ENCODE measurements at places on chromosomes 5 and 9.

DNA sequence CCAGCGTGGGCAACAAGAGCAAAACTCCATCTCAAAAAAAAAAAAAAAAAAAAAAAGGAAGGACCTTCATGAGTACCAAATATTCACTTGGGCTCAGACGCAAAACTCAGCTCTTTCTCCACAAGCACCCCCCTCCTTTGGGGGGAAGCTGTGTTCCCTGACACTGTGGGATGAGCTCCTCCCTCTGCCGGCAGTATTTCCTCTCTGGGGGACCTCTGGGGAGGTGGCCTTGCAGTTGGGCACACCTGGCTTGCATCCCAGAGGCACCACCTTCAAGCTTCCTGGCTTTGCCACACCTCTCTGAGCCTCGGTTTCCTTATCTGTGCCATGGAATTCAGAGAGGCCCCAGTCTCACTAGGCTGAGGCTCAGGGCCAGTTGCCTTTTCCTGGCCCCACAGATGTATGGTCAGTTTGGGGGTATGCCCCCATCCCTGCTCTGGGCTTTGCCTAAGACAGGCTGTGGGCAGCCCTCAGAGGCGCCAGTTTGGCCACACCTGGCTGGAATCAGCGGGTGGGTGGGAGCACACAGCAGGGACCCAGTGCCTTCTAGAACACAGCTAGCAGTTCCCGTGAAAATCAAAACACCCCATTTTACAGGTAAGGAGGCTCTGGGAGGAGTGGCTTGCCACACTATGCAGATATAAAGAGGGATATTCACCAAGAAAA lies 157.5 kb upstream of the IER5L start:
- DNase-seq: no peak

- DNase-seq: peak; percentile 40
These were observed 657.6 kb upstream of the RIOK2 start for GRCh38 chr5:97840643-97841042.

DNA sequence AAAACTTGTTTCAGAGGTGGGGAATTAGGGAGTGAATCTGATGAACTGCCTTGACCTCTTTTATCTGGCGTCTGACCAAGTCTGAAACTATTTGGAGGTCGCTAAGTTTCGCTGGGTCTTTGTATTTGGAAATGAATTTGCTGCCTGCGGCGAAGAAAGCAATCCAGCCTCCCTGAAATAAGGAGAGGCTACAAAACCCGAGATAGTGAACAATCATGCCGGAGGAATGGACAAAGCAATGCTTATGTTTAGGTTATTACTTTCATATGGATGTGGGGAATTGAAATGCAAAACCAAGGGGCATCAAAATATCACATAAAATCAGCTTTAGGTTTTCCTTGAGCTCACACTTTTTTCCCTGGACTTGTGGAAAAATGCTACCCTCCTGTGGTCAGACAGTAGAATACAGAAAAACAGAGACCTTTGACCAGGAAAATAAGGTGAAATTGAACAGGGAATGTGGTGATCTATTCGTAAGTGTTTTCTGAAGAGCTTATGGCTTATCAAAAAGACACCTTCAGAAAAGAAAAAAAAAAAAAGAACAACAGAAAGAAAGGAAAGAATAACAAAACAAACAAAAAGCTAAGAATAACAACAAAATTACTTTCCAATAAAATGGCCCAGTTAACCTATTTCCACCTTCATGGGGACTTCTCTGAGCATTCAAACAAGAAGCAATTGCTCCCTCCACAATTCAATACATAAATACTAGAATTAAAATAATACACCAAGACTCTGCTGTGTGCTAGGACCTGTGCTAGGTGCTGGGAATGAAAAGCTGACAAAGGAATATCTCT lies 68.6 kb upstream of the DPYSL3 start:
- DNase-seq: peak; percentile 39

DNA sequence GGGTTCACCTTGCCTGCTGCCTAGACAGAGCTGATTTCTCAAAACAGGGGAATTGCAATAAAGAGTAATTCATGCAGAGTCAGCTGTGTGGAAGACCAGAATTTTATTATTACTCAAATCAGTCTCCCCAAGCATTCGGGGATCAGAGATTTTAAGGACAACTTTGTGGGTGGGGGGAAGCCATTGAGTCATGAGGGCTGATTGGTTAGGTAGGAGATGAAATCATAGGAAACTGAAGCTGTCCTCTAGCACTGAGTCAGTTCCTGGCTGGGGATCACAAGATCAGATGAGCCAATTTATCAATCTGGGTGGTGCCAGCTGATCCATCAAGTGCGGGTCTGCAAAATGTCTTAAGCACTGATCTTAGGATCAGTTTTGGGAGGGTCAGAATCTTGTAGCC lies 159.1 kb upstream of the MAP1B start:
- DNase-seq: no peak

GRCh38 chr9:35357116-35357515 lies 132.8 kb upstream of the RUSC2 start:
- DNase-seq: peak; percentile 20

GRCh38 chr5:79236362-79236969 lies 535 bp downstream of the JMY start:
- DNase-seq: no peak

DNA sequence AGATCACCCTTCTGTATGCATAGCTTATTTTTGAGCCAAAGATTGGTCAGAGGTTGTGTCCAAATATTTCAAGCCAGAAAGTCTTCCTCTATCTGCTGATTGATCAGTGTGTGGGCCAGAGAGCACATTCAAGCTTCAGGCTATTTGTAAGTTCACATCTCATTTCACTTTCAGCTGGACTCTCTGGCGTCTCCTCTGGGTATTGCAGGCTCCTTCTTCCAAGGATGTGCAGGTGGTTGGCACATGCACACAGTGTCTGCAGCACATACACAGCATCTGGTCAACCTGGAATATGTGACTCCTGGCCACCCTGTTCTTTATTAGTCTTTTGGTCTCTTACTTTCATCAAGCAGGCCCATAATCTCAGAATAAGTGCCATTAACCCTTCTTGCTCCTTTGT lies 516.1 kb downstream of the ANXA1 start:
- DNase-seq: peak; percentile 8

- DNase-seq: no peak
These were observed 1012.6 kb downstream of the EFNA5 start for GRCh38 chr5:106658150-106658549.

DNA sequence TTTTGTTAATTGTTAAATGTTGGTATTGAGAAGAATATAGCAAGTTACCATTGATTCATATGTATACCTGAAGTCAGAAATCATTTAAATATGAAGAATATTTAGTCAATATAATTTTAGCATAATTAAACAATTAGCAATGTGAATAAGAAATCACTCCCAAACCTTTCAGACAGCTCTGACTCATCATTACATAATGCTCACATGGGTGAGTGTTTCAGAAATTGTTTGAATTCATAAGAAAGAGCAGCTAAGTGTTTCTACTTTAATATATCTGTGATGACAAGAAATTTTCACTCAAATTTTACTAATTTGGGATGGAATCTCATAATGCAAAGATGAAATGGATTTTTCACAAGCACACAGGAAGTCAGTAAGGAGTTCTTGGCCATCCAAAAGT lies 42.0 kb upstream of the CDC42SE2 start:
- DNase-seq: peak; percentile 47

- DNase-seq: no peak
These were observed 236.1 kb downstream of the MEF2C start for GRCh38 chr5:88646866-88647265.

DNA sequence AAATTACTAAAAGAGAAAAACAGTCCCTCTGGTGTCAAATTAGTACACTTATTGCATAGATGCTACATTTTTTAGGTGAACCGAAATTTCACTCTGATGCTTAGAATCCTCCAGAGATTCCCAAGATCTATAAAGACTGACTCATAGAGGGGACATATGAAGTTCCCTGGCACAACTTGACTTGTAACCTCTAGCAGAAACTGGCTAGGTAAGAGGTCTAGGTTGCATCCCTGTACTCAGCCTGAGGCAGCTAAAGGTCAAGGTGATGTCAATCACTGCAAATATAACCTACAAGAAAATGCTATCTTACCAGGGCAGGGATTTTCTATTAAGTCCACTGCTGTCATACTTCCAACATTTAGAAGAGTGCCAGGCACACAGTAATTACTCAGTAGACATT lies 24.2 kb downstream of the HOMER1 start:
- no peak for DNase-seq

DNA sequence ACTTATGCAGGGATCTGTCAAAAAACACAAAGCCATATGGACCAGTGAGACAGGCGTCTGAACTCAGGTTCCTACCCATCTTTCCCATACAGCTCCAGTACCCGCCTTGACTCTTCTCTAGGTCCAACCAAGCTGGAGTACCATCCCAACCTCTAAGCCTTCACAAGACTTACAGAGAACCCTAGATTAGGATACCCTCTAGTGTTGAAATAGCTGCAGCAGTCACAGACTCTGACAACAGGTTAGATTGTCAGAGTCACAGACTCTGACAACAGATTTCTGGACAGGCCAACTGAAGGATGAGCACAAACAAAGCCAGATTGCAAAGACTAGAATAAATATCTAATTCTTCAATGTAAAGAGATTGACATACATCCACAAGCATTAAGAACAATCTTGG lies 266.1 kb downstream of the GRIA1 start:
- no peak for DNase-seq
